EH (cell line): ENCODE measurements at places on chromosomes 1 and 21.

- DNase-seq = no peak
These were observed 35.8 kb downstream of the SLC44A3 start for GRCh38 chr1:94856004-94856403.

DNA sequence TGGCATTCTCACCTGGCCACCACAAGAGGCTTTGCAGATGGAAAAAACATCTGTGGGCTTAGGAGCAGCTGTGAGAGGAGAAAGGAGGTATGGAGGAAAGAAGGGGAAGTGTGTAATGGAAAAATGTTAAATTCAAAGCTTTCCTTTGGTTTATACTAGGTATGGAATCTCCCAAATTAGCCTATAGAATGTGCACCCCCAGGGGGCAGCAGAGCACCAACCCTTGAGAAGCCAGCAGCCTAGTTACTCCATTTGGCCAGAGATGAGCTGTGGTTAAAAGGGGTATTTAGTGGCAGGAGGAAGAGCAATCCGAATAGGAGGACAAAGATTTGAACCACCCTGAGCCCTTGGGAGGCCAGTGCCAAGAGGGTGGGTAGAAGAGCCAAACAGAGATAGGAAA is 97.5 kb upstream of the CTTNBP2NL start:
- DNase-seq = peak; percentile 64

- peak; percentile 29 for DNase-seq
These were observed 62.5 kb downstream of the KIAA0040 start for GRCh38 chr1:175129997-175130648.

GRCh38 chr1:227745568-227746265 is 10.5 kb downstream of the SNAP47 start:
- no peak for DNase-seq
